ENCODE measurements at places on chromosomes 3 and 15.

DNA sequence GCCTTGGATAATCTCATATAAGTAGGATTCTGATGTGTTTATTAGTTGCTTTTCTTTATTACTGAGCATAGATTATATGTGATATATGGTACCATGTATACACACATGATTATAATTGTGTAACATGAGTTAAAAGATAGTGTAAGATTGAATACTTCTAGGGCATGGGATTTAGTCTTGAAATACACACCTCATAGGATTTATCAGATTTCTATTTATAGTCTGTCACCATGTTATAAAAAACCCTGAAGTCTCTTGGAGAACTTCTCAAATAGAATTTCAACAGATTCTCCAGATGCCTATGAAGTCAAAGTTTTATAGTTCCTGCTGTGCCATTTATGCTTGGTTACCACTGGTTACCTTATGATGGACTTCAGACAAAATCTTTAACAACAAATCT lies 11.2 kb upstream of the KPNA4 start:
- no peak for DNase-seq

- no peak for DNase-seq
Measured at GRCh38 chr3:136860541-136860940, 1.5 kb upstream of the NCK1 start.

GRCh38 chr3:127074900-127075360 lies 92.0 kb downstream of the PLXNA1 start:
- no peak for DNase-seq

GRCh38 chr15:91896341-91897055 lies 43.0 kb downstream of the SLCO3A1 start:
- no peak for DNase-seq

GRCh38 chr3:15860014-15860934 lies 62.5 kb upstream of the ANKRD28 start:
- DNase-seq, result peak; percentile 1

- no peak for DNase-seq
Measured at GRCh38 chr3:114974387-114974786, 172.7 kb downstream of the ZBTB20 start.

- no peak for DNase-seq
Measured at GRCh38 chr3:161096771-161097367, 8.3 kb downstream of the B3GALNT1 start.

DNA sequence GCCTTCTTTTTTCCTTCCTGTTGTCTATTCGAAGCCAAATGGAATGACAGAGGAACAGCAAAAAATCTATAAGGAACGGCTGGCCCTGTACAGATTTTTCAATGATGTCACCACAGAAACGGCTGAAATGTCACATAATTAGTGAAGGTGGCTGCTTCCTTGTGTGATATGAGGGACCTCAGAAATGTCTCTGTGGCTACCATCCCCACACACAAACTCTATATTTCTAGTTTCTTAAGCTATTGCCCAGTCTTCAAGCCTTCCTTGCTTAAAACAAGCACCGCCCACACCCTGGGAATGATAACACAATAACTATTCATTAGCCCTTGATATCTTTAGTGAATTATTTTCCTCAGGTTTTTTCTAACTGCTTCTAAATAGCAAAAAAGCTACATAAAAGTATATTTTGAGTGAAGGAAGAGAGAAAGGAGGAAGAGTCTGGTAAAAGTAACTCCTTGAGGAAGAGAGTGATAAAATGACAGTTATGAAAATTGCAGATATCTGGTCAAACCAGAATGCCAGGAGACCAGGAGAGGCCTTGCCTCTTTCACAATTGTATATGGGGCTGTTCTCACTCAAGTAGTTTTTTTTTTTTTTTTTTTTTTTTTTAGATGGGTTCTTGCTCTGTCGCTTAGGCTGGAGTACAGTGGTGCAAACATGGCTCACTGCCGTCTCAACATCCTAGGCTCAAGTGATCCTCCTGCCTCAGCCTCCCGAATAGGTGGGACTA lies 38.7 kb downstream of the FMN1 start:
- DNase-seq, result no peak

DNA sequence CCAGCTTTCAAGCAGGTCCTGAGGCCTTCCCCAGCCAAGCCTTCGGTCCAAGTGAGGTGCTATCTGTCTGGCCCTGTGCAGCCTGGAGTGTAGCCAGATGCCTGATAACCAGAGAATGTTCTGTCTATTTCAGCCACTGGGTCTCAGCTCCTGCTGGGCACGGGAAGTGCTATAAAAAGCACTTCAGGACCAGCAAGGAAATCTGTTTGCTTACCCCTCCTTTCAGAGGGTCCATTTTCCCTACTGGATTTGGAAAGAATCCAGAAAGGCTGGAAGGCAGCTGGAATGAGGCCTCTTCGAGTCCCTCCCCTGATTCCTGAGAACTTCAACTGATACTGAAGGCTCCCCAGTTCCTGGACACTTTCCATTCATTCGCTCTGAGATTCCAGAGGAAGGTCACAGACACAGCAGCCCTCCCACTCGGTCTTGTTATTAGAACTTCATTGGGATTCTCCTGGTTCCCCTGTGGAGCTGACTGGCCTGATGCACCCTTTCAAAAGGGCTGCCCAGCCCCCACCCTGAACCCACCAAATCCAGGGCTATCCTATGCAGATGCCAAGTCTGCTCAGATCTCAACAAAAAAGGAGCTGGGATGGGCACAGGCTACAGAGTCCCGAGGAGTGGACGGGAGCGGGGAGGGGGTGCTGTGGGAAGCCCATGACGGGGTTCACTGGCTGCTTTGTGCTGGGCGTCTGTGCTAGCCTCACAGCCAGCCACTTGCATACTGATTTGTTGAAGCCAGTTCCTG lies 70.4 kb downstream of the UMPS start:
- DNase-seq, result no peak

DNA sequence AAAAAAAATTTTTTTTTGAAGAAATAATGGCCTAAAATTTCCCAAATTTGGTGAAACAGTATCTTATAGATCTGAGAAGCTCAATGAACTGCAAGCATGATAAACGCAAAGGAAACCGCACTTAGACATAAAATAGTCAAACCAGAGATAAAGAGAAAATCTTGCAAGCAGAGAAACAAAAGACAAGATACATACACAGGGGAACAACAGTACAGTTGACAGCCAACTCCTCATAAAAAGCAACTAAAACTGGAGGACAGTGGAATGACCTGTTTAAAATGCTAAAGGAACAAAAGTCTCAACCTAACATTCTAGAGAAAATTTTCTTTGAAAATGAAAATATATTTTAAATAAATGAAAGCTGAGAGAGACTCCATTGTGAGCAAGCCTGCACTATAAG lies 107.5 kb downstream of the RASA2 start:
- DNase-seq, result no peak

GRCh38 chr3:195543500-195544229 lies 540 bp upstream of the PPP1R2 start:
- DNase-seq, result no peak

GRCh38 chr15:54576298-54576935 lies 598.2 kb downstream of the UNC13C start:
- DNase-seq, result no peak

DNA sequence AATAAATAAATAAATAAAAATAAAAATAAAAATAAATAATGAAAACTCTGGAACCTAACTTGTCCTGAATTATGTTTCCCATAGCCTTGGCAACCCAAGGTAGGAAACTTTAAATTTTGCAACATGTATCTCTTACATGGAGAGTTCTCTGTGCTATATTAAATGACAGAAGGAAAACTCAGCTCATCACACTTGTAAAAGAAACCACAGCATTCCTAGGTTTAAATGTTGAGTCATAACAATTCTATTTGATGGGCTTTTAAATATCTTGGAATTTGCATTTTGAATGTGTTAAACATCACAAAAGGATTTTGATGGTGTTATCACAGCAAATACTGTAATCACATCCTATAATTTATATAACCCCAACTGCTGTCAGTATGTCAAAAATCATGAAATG lies 144.2 kb downstream of the LRTM1 start:
- DNase-seq, result no peak

GRCh38 chr15:74523982-74524381 lies 17.0 kb upstream of the ARID3B start:
- no peak for DNase-seq

- peak; percentile 54 for DNase-seq
Measured at GRCh38 chr15:58957101-58957973, 23.9 kb upstream of the SLTM start.

DNA sequence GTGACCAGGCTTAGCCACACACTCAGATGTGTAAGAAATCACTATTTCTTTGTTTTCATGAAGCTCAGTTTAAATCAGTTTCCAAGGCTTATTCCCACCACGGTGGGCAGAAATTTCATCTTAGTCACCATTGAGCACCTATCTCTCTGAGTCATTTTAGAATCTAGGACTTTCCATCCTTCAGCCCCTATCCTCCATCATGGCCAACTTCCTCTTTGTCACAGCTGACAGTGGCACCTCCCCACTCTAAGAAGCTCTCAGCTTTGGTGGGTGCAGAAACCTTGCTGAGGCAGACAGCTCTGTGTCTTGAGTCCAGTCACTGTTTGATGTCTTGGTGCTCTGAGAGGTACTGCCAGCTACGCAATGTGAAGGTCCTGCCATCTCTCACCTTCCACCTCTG lies 32.9 kb downstream of the SNTN start:
- no peak for DNase-seq

DNA sequence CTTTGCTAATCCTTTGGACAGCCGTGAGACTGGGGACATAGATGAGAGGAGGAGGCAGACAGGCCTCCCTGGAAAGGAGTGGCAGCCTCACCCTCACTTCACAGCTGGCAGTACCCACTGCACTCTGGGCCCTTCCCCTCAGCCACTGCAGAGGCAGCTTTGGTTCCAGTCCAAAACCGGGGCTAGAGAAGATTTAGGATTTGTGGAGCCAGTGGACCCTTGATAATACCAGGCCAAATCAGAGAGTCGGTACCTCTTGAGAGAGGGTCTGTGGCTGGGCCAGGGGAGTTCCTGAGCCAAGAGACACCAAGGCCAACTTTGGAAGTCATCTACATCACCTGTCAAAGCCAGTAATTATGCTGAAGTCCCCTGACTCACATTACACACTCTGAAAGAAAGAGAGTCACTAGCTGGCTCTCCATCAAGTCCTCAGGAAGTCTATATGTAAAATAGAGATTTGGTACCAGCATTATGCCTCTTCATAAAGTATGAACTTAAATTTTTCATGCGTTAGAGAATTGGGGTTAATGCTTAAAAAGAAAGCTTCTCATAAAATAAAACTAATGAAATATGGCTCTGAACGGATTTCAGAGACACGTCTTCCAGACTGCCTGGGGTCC lies 244.1 kb upstream of the SEMA6D start:
- no peak for DNase-seq

DNA sequence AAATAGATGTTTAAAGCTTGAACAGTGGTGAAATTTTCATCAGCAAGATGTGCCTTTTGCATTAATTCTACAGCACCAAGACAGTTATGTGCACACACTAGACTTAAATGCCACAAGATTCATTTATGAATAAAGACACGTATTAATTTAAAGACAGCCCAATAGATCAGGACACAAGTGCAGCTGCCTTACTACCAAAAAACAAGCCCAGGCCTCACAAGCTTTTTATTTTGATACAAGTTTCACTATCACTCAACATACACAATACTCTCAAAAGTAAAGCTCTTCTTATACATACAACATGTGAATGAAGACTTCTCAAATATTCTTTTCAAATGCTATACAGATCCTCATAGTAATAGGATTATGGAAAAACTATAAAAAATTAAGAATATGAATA lies 2.4 kb downstream of the ACAP2 start:
- no peak for DNase-seq

DNA sequence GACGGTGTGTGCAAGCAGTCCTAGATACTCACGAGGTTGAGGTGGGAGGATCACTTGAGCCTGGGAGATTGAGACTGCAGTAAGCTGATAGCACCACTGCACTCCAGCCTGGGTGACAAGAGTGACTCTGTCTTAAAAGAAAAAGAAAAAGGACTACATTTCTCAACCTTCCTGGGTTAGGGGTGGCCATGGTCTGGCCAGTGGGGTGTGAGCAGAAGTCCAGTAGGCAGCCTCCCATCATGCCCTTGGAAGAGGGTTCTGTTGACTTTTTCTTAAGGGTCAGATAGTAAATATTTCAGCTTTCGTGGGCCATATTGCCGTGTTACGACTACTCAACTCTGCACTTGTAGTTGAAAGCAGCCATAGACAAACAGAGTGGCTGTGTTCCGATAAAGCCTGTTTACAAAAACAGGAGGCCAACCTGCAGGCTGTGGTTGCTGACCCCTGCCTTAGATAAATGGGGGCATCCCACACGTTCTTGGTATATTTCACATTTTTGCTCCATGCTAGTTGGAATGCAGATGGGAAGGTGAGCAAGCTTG lies 31.0 kb upstream of the PDE8A start:
- no peak for DNase-seq

- DNase-seq, result no peak
Measured at GRCh38 chr3:4821338-4821737, 157.9 kb upstream of the BHLHE40 start.

- DNase-seq, result no peak
Measured at GRCh38 chr3:45026957-45027356, 854 bp downstream of the CLEC3B start.

DNA sequence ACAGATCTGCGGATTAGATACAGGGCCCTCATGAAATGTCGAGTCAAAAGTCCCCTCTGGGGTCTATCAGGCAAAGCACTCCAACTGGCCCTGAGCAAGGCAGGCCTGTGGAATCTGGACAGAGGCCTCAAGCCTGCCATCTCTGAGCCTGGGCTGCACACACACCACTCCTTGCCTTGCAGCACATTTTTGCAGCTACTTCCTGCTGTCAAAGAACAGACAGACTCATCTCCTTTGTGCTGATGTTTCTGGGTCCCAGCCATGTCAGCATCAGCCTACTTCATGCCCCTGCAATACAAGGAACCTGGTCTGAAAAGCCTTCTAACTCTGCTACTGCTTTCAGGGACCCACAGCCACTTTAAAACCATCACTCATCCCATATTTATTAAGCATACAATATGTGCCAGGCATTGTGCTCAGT lies 60.6 kb upstream of the IL12A start:
- no peak for DNase-seq

DNA sequence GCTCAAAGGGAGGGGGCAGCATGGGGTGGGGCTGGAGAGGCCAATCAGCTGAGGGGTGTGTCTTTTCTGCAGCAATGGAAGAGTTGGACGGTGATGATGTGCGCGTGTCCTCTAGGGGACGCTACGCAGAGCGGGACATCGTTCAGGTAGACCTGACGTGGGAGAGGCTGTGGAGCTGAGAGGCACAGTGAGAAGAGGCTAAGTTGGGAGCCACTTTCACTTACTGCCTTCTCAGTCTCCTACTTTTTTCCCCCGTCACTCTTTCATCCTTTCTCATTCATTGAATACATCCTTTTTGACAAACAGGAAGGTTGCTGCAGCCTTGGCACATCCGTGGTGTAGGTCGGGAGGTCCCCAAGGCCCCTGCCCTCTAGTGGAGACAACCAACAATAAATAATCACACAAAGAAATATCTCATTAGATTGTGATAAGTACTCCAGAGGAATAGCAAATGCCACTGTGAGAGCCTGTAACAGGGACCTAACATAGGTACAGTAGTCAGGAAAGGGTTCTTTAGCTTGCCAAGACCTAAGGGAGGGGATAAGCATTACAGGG lies 4.4 kb upstream of the BRPF1 start:
- DNase-seq, result peak; percentile 66

DNA sequence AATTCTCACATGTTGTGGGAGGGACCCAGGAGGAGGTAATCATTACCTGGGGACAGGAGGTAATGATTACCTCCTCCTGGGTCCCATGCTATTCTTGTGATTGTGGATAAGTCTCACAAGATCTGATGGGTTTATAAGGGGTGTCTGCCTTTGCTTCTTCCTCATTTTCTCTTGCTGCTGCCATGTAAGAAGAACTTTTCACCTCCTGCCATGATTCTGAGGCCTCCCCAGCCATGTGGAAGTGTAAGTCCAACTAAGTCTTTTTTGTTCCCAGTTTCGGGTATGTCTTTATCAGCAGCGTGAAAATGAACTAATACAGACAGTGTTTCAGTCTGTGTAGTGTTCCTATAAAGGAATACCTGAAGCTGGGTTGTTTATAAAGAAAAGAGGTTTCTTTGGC lies 13.1 kb upstream of the KCTD6 start:
- DNase-seq, result no peak

All from central memory CD4-positive, alpha-beta T cell (primary cell).